NCI-H2081 (cell line): ENCODE measurements at places on chromosomes 12 and 14.

DNA sequence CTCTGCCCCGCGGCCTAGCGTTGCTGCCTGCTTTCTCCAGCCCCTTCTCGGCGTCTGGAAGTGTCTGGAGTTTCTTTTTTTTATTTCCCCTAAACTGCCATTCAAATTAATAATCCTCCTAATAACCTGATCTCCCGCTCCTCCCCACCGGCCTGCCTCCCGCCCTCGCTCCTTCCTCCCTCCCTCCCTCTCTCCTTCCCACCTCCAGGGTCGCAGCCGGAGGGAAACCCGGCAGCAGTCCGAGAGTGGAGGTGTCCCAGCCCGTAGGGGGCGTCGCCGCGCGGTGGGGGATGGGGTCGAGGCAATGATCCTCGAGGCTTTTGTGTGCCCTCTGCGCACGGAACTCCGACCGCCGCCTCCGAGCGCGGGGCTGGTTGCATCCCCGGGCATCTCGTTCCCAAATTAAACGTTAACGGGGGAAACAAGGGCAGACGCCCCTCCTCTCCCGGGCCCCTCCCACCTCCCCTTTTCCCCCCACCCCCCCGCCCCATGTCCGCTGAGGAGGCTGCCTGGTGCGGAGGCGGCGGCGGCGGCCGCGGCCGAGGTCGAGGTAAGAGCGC lies 1.0 kb upstream of the SOCS2 start:
- peak; percentile 37 for DNase-seq

GRCh38 chr12:125633686-125634085 lies 568.5 kb downstream of the AACS start:
- no peak for DNase-seq

DNA sequence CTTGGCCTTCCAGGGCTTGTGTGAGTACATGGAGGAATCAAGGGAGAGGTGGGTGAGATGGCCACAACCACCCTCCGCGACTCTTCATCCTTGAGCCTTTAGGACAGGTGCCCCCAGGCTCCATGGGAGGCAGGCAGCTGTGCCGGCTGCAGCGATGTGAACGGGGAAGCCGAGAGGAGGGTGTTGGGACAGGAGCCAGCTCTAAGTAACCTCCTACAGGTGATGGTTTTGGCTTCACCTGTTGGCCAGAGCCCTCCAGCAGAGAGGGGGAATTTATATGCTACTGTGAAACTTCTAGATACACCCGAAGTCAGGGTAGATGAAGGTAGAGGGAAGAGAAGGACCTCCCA lies 132.2 kb upstream of the HIF1A start:
- DNase-seq = no peak

- DNase-seq = no peak
Measured at GRCh38 chr12:76901628-76902380, 23.0 kb upstream of the CSRP2 start.

- DNase-seq = no peak
Measured at GRCh38 chr12:47722941-47723631, 2.2 kb downstream of the ENDOU start.

- no peak for DNase-seq
Measured at GRCh38 chr12:4830556-4831210, 79.0 kb upstream of the KCNA1 start.

DNA sequence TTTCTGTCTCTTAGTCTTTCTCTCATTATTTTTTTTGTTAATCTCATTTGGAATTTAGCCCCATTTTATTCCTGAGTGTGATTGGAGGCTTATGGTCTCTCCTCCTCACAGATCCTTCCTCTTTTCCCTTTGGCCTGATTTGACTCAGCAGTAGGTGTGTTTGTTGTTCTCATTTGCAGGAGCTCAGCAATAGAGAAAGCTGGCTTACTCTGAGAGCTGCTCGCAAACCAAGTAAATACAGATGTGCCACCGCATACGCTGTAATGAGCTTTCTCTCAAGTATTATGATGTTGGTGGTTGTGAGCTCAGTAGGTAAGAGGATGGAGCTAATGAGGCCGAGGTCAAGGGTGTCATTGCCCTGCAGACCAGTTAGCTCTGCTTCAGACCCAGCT lies 206.5 kb downstream of the ETV6 start:
- peak; percentile 86 for DNase-seq

GRCh38 chr12:27970401-27971120 lies 2.0 kb downstream of the PTHLH start:
- no peak for DNase-seq

GRCh38 chr12:30927222-30927611 lies 669 bp downstream of the TSPAN11 start:
- no peak for DNase-seq

DNA sequence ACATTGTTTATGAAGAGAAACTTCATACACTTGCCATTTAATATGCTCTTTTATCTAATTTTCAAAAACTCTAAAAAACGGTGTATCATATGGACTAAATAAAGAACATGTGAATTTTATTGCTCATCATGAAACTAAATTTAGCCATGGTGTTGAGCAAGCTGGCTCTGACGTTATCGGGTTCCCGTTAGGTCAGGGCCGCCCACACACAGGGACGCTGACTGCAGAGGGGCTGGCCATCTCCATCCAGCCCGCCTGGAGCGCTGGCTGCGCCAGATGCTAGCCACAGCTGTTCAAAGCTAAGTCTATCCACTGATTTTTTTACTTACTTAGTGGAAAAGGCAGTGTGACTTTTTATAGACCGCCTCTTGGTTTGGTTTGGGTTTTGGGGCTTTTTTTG lies 36.5 kb upstream of the DYNC1H1 start:
- DNase-seq = no peak

GRCh38 chr14:28762303-28762954 lies 4.2 kb upstream of the FOXG1 start:
- DNase-seq = no peak

- DNase-seq = no peak
Measured at GRCh38 chr12:32036477-32037263, 70.0 kb upstream of the BICD1 start.

DNA sequence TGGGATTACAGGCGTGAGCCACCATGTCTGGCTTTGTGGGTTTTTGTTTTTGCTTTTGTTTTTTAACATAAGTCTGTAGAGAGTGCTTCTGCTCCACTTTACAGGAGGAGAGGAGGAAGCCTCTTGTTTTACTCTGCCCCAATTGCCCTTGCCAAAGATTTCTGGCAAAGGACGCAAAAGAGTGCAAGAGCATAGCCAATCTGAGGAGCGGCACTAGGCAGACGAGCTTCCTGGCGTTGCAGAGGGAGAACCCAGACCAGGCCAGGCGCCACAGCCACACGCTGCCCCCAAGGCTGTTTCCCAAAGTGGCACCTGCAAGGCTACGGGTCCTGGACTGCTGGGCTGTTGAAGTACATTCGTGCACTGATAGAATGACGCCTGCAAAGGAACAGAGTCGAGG lies 96.2 kb downstream of the BBS10 start:
- DNase-seq = no peak

DNA sequence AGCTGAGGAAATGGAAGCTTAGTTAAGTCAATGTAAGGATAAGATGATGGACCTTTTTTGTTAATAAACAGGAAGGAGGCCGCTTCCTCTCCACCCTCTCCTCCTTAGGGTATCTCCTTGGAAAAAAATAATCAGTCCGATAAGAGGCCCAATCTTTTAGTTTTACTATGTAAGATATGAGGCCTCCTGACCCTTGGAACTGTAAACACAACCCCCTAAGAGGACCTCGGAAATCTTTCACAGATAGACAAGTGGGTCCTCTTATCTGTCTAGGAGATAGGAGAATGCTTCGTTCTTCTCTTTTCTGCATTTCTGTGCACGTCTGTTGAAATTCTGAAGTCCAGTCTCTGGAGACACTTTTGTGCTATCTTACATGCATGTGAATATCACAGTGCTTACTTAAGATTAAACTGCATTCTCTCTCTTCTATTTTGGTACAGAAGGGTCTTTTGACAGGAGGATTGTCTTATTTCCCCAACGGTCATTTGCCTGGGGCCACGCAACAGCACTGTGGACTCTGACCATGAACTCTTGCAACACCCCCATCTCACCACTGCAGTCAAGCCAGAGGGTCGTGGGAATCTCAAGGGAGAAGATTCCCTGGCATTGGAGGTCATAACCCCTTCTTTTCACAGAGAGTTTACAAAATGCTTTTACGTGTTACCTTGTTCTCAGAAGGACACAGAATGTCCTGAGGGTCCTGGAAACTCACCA lies 313.0 kb upstream of the RTL1 start:
- no peak for DNase-seq

GRCh38 chr12:51028813-51029150 lies 2.6 kb upstream of the SLC11A2 start:
- DNase-seq = no peak

- no peak for DNase-seq
Measured at GRCh38 chr12:94792693-94793092, 142.3 kb upstream of the TMCC3 start.
